ENCODE measurements at places on chromosomes 6 and 20.

DNA sequence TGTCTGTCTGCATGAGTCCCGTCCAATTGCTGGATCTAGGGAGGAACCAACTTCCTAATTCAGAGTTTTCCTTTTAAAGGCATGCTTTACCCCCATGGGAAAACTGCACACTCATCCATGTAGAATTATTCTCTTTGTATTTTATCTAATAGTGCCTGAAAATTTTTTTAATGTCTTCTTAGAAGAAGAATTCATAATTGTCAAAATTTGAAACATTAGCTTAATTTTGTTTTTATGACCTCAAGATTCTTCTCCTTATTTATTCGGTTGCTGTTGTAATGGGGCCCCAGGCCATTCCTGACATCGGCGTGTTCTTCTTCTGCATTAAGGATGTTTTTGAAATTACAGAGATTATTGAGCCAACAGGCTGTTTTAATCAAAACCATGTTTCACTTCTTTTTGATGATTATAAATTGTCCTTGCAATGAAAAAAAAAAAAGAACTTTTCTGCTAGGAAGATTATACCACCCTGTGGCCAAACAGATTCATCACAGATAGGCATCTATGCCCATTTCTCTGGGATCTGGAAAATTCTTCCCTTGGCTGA lies 100.3 kb downstream of the ZNF217 start:
- DNase-seq = no peak

DNA sequence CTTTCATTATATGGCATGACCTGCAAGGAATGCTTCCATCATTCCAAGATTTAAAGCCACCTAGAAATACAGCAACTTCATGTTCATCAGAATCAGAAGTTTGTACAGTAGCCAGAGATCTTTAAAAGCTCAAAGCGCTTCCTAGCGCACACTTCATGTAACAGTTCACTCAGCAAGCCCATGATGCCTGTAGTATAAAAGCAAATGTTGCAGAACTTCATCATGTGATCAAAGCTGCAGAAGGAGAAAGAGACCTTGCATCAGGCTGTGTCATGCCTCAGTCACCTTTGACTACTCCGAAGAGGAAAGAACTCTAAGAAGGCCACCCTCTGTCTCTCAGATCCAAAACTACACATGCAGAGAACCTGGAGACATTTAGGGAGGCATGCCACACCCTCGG lies 78.5 kb downstream of the AGPAT4 start:
- no peak for DNase-seq

DNA sequence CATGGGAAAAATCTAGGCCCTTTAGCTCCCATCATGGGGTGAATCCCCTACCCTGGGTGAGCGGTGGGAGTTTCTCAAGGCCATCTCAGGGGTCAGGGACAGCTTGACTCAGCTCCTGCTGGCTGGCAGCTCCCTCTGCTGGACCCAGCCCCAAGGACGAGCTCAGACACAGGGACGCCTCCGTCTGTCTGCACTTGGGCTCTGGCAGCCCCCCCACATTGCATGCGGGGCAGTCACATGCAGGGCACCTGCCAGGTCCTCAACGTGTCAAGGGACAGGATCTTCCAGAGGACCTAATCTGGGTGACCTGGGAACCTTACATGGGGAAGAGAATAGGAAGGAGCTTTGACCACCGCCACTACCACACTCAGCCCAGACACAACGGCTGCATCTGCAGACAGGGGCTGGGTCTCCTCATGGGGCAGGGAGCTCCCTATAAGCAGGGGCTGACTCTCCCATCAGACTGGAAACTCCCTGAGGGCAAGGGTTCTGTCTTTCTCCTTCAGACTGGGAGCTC lies 173.4 kb downstream of the MRPL14 start:
- DNase-seq = no peak

DNA sequence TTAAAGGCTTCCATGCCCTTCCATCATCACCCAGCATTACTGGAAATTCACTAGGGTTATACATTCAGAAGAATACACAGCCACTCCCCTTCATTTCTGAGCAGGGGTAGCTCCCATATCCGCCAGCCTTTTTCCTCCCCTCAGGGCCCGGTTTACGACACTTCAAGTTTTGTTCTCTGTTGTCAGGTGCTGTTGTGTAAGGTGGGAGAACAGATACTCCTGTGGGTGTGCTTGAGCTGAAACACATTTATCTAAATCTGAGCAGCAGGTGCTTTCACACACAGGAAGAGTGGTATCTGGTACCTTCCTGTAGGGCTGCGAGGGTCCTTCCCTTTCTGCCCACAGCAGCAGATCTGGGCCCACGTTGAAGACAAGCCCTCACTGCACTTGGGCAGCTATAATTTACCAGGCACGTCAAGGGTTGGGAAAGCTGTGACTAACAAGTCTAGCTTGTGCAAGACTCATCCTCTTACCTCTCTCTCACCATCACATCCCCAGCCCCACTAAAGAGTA lies 215.8 kb upstream of the RREB1 start:
- no peak for DNase-seq

- DNase-seq = peak; percentile 33
Observed at GRCh38 chr6:107977283-107977682, 19.3 kb upstream of the SEC63 start.

DNA sequence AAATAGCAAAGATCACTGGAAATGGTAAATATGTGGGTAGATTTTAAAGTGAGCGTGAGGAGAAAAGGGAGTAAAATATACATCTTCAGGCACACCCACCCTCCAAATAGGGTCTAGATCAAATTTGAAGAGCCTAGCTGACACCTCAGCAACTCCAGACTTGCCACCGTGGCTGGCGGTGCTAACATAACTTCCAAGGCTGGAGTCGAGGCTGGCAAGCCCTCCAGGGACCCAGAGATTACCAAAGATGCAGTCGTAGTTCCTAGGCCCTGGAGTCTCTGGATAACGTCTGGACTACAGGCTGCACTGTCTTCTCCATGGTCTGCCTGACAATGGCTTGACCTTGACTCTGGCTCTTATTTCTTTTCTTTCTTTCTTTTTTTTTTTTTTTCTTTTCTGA lies 22.5 kb downstream of the TUBB2B start:
- DNase-seq = no peak
